ENCODE measurements at places on chromosomes 7 and 10. TPM values are rescaled to one million over a fixed set of nuclear protein-coding genes. Genes with fewer than 3 reads are reported as not detected.

Gene WNT2
- not detected for total RNA-seq

Gene CTAGE4
- 0.30 TPM for total RNA-seq

GRCh38 chr7:34454381-34454780, 203.6 kb upstream of the NPSR1 start:
- no peak for DNase-seq

DNA sequence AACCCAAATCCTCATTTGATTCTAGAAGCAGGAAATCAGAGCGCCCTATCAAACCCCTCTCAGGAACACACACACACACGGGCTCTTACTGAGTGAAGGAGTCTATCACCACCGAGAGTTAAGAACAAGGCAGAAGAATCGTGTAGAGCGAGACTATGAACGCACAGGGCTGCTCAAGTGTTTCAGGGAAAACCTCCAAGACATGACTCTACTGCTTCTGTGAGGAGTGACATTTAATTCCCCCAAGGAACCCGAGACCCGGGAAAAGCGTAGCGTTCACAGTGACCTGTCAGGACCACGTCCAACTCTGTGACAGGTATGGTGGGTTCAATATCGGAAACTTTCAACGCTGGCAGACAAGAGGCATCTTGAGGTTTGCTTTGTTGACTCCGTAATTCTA, 21.6 kb downstream of the PITRM1 start:
- DNase-seq, result no peak

DNA sequence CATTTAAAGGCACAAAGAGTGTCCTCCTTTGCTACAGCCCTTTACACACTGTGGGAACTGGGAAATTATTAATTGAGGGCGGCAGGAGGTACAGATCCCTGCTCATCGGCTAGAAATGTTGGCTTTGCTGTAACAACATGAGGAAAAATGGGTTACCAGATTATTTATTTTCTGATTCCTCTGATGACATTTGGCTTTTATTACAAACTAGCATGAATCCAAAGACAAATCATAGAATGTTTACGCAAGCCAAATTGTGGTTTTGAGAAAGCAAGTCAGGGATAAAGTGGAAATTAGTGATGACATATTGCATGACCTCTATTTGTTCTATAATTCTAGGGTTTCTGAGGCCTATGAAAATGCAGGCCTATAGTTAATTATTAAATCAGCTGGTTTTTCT, 126.1 kb upstream of the TMEM196 start:
- no peak for DNase-seq

GRCh38 chr7:158492367-158492764, 95.3 kb downstream of the PTPRN2 start:
- no peak for DNase-seq

Gene CLRN3
- not detected for total RNA-seq

DNA sequence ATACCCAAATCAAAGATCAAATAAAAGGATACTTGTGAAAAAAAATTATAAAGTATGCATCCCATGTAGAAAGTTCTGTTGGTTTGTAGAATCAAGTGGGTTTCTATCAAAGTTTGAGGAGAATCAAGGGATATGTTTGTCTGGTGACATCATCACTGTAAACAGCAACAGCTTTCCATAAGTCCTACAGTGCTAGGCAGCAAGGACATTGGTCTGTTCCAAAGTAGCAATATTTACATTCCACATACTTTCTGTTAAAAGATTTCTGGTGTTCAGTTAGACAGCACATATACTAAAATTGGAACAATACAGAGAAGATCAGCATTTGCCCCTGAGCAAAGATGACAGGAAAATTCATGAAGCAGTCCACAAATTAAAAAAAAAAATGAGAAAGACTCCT, 683.9 kb downstream of the XPNPEP1 start:
- DNase-seq, result no peak

- DNase-seq, result peak; percentile 89
These were observed 94.5 kb downstream of the INPP5A start for GRCh38 chr10:132632091-132632561.

DNA sequence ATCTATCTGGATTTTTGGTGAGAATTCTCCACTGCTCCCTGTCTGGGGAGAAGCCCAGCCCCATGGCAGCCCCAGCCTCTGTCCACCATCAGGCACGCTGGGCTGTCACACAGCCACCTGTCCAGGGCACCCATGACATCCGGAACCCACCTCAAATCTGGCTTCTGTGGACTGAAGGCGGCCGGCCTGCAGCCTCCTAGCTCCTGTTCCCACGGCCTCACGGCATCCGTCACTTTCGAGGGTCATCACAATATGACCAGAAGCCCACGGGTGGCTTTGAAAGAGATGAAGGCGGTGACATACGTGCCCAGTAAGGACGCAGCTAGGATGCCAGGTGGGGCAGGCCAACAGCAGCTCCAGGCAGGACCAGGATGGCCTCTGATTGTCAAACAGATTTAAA, 140.9 kb downstream of the PTPRN2 start:
- no peak for DNase-seq

Gene OR6V1
- total RNA-seq, result not detected

GRCh38 chr7:38905056-38905759, 3.8 kb downstream of the VPS41 start:
- no peak for DNase-seq

Gene CTTNBP2
- total RNA-seq, result 1.5 TPM

Gene ADRA2A
- total RNA-seq, result 1.0 TPM

DNA sequence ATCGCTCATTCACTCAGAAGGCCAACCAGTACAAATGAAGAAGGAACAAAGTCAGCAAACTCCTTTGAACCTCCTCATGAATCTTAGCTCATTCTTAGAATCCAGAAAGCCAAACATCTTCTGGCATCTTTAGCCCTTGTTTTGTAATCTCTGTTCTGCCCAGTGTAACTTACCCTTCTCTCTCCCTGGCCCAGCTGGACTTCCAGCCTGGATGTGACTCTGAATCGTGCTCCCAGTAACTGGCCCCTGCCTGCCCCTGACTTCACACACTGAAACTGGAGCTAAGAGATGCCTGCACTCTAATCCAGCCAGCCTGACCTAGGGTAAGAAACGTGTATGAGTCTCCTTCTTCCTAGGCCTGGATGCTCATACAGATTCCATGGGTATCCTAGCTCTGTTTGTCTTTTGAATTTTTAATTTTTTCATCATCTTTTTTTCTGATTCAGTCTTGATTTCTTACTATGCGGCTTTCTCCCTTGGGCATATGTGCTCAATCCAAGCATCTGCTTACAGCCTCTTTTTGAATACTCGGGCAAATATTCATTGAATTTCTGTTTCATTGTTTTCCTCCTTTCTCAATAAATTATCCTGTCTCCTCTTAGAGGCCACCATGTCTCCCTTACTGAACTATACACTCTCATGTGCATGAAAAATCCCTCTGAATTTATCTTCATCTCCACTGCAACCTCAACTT, 845.6 kb upstream of the AUTS2 start:
- DNase-seq, result no peak

Gene TRDMT1
- 4.5 TPM for total RNA-seq

Gene CDC14C
- total RNA-seq, result not detected
